Activated CD4-positive, alpha-beta T cell treated with anti-CD3 and anti-CD28 coated beads, Interleukin-10, Interleukin-2, amounts not matched to agents 100 ng/mL and 50 ng/mL, durations not matched to agents 16 hours and 8 hours (primary cell): ENCODE measurements at places on chromosomes 16 and 17.

DNA sequence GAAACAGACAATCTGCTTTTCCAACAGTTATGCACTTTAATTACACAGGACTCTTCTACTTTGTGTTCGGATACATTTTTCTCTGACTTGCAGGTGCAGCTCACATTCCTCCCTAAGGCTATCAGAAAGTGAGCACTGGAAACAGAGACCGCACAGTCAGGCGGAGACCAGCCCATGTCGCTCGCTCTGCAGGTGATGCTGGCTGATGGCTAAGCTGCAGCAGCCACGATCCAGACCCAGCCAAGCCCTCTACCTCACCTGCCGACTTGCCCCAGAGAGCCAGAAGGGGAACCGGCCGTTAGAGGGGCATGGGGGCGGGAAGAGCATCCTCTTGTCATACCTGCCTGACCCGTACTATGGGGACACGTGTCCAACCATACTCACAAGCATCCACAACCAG lies 33.8 kb downstream of the MAP1LC3B start:
- no peak for DNase-seq

GRCh38 chr17:56742601-56743000 lies 91.1 kb downstream of the C17orf67 start:
- no peak for DNase-seq

DNA sequence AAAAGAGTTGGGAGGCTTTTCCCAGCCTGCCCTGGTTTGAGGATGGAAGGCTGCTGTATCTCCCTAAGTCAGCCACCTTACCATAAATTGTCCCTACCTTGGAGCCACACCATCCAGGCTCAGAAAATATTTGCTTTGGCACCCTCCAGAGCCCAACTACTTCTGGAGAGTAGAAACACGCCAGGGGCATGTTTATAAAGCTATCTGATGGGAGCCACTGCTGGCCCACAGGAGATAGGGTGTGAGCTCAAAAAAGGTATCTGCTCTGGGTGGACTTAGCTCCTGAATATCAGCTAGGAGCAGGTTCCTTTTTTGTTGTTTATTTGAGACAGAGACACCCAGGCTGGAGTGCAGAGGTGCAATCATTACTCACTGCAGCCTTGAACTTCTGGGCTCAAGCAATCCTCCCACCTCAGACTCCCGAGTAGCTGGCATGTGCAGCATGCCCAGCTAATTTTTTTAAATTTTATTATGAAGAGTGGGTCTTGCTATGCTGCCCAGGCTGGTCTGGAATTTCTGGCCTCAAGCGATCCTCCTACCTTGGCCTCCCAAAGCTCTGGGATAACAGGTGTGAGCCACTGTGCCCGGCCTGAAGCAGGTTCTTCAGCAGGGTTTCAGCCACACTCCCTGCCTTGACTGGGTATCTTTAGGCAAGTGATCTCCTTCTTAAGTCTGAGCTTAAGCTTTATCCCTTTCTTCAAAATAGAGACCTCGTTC lies 147.1 kb downstream of the SALL1 start:
- no peak for DNase-seq

DNA sequence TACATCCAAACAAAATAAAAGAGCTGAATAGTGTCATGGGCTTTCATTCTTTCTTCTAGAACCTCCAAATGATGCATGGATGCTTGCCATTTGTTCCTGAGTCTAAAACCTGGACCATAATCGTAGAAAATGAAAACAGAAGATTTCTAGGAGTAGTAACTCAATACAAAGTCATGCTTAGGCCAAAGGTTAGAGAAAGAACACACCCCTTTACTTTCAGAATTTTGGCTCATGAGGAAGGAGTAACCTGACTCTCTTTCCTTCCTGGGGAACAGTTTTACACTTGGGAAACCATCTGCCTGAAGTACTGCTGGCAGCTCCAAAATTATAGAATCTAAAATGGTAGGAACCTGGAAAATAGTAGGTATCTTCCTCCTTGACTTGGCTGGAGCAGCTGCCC lies 137.2 kb downstream of the SNX11 start:
- DNase-seq = no peak

- DNase-seq = peak; percentile 16
Observed at GRCh38 chr16:87491522-87492290, 1.1 kb downstream of the ZCCHC14 start.

DNA sequence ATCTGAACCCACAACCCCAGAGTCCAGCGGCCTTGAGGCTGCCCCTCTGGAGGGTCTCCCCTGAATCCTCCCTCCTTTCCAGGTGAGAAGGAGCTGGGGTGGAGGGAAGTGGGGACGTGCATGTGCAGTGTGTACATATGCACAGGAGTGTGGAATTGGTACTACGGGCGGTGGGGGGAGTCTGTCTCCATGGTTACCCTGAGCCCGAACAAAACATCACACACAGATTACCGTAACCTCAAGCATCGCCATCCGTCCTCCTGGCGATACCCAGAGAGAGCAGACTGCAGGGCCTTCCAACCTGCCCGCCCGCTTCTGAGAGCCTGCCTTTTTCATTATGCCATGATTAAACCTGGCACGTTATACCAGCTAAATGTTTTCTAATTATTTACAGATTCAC lies 25.1 kb downstream of the GSG1L start:
- no peak for DNase-seq

- no peak for DNase-seq
Observed at GRCh38 chr17:16909472-16910246, 62.3 kb downstream of the TNFRSF13B start.

DNA sequence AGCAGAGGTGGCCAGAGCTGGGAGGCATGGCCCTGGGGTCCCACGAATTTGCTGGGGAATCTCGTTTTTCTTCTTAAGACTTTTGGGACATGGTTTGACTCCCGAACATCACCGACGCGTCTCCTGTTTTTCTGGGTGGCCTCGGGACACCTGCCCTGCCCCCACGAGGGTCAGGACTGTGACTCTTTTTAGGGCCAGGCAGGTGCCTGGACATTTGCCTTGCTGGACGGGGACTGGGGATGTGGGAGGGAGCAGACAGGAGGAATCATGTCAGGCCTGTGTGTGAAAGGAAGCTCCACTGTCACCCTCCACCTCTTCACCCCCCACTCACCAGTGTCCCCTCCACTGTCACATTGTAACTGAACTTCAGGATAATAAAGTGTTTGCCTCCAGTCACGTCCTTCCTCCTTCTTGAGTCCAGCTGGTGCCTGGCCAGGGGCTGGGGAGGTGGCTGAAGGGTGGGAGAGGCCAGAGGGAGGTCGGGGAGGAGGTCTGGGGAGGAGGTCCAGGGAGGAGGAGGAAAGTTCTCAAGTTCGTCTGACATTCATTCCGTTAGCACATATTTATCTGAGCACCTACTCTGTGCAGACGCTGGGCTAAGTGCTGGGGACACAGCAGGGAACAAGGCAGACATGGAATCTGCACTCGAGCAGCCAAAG lies 2.3 kb downstream of the CSF3 start:
- no peak for DNase-seq

DNA sequence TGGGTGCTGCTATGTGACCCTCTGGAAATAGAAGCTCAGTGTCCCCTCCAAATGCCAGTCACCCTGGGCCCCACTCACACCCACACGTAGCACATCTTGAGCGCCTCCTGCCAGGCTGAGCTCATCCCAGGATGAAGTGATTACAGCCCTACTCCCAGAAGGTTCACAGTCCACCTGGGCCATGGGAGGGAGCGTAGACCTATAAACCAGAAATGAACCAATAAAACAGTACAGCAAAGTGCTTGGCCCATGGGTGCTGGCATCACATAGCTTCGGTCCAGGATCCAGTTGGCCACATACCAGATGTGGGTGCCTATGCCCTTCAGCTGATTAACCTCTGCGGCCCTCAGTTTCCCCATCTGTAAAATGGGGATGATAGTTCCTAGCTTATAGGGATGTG lies 2.2 kb upstream of the BICDL2 start:
- DNase-seq = no peak

GRCh38 chr17:35086931-35087573 lies 23.5 kb upstream of the RFFL start:
- DNase-seq = peak; percentile 54

- no peak for DNase-seq
Observed at GRCh38 chr16:54694651-54695050, 236.0 kb upstream of the IRX5 start.

- no peak for DNase-seq
Observed at GRCh38 chr16:11316331-11317015, 28.8 kb upstream of the RMI2 start.

GRCh38 chr16:66507731-66508239 lies 42.1 kb downstream of the TK2 start:
- DNase-seq = no peak

GRCh38 chr16:87185983-87186382 lies 131.2 kb downstream of the C16orf95 start:
- no peak for DNase-seq
